Hematopoietic multipotent progenitor cell treated with erythropoietin and hydrocortisone succinate and interleukin-3 and kit ligand, for 15 days (in vitro differentiated cells): ENCODE measurements at places on chromosomes 1 and 21.

GRCh38 chr1:67274623-67275325, 32.9 kb upstream of the IL12RB2 start:
- DNase-seq = no peak

DNA sequence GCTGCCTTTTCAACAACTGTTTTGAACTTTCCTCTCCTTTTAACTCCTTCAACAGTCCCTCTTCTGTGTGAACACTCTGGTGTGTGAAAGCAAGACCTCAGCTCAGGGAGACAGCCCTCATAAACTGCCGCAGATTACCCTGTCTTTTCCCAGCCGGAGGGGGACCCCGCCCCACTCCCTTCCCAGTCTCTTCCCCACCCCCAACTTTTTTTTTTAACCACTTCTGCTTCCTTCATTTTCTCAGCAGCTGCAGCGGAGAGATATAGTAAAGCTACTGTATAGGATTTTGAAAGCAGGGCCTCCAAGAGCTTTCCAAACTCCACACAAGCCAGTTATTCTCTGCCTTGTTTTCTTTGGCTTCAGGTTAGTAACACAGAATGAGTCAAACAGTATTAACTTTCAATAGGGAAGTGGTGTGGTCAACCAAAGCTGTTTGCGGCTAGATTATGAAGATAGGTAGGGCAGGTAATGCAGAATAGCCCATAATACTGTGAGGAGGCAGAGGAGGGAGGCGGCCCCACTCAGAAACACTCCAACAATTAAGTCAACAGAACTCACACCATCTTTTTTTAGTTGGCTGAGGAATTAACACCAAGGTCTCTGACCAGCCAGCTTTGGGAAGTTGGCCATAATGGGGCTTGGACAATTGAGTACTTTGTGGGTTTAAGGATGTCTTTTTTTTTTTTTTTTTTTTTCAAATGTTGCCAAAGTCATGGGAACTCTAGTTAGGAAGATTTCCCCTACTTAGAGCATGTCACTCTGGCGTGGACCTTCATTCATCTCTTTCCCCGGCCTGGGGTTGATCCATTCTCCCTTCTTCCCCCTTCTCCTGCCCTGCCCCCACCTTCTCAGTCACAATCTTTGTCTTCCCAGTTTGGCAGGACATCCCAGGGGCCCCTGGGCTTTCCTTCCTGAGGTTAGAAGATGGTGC, 177.0 kb downstream of the CLIC6 start:
- DNase-seq = no peak

DNA sequence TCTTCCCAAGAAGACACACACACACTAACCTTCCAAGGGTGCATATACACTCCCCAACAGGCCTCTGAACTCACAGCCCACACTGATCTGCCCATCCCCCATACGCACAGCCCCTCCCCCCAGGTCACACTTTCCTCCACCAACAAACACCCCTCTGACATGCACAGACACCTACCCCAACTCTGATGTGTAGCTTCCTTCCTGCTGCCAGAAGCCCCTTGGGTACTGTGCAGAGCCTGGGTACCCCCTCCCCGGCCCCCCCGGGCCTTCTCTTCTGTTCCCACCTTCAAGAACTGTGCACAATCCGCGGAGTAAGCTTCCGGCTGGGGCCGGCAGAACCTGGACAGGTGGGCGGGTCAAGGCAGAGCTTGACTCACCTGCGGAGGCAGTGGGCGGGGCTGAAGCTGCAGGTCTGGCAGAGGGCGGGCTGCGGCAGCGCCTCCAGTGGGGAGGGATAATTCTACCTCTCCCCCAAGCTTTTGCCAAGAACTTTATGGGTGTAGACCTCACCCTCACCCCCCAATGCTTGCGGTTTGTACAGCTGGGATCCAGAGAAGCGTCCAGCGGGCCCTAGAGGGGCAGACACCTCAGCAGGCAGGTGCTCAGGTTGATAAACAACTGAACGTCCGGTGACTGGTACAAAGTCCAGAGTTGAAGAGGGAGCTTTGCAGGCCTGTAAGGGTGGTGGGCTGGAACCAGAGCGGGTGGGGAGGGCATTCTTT, at the start of gene C1orf210:
C1orf210 (minus strand) TSS at position 313 of the 722 bp plus-strand sequence. CDS start 2,311 bp downstream, outside the sequence.
- no peak for DNase-seq

- no peak for DNase-seq
Measured at GRCh38 chr1:227268943-227269342, 49.3 kb downstream of the CDC42BPA start.

DNA sequence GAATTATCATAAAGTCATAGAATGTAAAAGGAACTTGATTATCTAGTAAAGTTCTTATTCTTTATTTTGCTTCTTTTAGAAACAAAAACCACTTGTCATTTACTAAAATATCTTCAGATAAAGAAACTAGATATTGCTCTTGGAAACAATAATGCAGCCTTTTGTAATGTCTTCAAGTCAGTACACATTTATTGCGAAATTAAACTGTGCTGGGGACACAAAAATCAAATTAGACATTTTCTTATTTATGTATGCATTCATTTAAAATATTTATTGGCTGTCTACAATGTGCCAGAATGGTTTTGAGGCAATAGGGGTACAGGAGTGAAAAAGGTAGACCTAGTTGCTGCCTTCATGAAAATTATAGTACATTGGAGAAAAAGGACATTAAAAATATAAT, 201.1 kb downstream of the GRIK1 start:
- no peak for DNase-seq

GRCh38 chr1:205588636-205589035, 43.2 kb downstream of the ELK4 start:
- no peak for DNase-seq

- DNase-seq = no peak
Measured at GRCh38 chr21:40990366-40990765, 143.4 kb upstream of the DSCAM start.

GRCh38 chr1:56034222-56034621, 545.1 kb downstream of the PLPP3 start:
- DNase-seq = no peak

GRCh38 chr1:225559326-225559725, 93.6 kb downstream of the ENAH start:
- DNase-seq = no peak

DNA sequence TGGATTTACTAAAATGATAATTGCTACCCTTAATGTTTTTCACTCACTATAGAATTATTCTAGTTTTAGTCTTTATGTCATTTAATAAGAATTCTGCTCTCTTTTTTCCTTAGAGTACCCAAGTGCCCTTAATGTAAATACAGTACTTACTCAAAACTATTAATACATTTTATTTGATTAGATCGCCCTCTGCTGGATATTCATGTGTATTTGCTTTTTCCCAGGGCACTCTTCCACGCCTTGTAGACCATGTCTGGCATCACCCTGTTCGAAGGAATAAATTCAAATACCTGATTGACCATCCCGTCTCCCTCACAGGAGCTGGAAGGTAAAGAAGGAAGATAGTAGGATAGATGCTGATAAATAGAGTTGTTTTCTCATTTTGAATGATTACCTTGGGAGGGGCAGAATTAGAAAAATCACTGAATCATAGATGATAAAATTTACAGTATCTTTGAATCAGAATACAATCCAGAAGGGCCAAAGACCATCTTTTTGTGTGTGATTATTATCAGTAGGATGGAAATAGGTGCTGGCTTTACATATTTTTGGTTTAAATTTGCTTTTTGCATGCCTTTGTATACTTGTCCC, 4.1 kb downstream of the AXDND1 start:
- peak; percentile 80 for DNase-seq

DNA sequence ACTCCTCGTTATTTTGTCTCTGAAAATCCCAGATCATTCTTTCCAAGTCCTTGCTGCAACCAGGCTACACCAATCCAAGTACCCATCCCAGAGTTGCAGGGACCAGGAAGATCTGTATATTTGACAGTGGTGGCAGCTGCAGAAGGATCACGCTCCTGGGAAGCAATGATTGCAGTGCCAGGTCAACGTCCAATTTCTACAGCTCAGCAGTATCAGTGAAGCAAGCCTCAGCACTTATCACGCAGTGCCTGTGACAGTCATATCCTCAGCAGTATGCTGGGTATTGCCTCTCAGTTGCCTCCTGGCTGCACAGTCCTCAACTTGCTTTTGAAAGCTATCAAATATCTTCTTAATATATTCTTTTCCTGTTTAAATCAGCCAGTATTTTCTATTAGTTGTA, 66.7 kb downstream of the BARHL2 start:
- DNase-seq = no peak

- peak; percentile 76 for DNase-seq
Measured at GRCh38 chr21:41926117-41926806, 27.6 kb downstream of the C2CD2 start.
